Right hindlimb (tissue), 1 donor: ENCODE measurements at places on chromosomes 2 and 18.

GRCh38 chr2:45712570-45712969, 61.1 kb downstream of the PRKCE start:
- DNase-seq: no peak

DNA sequence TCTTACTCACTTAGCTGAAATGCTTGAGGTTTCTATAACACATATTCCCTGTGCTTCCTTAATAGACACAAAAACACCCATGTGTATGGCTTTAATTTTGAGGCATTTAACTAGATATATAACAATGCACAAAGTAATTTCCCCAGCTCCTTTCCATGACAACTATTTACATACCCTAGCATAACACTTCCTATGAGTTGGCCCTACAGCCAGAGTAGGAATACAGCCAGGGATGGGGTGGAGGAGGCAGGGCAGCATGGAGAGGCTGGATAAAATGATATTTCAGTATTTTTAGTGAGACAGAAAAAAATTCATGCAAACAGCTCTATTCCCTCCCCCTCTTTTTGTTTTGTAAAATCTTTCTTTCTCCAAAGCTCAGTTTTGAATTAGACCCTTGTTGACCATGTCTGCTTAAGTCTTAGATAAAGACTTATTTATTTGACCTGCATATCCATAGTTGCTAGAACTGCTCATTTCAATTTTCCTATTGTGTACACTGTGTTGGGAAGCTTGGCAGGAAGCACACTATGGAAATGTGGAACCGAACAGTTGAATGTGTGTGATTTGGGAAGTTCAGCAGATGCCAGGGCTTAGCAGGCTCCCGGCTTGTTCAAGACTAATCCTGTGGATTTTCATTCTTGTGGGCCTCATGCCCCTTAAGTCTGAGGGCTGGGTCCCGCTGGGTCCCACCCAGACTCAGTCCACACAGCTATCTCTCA, 11.2 kb upstream of the B3GNT2 start:
- DNase-seq: no peak

GRCh38 chr2:118580651-118581050, 266.8 kb downstream of the EN1 start:
- no peak for DNase-seq

- no peak for DNase-seq
Observed at GRCh38 chr18:73638709-73639108, 508.9 kb downstream of the FBXO15 start.

- peak; percentile 65 for DNase-seq
Observed at GRCh38 chr2:23564615-23564960, 179.6 kb downstream of the KLHL29 start.
